CD4-positive, alpha-beta T cell treated with Interleukin-4 for 1 hour (primary cell): ENCODE measurements at places on chromosomes 2 and 18.

DNA sequence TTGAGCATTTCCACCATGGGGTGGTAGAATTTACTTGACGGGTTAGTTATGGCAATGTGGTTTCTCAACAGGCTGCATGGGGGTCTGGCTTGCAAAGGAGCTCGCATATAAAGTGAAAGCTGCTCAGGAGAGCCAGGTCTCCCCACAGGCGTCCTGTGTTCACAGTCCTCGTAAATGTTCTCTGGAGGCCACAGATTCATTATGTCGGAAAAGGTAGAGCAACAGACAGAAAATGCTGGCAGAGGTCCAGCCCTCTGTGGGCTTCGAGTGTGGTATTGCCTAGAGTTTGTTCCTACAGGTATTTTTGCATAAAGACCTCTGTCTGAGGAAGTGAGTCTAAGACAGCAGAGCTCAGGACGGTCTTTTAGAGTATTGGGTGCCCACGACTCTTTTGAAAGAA lies 96.4 kb downstream of the CDCA7 start:
- DNase-seq = peak; percentile 11

DNA sequence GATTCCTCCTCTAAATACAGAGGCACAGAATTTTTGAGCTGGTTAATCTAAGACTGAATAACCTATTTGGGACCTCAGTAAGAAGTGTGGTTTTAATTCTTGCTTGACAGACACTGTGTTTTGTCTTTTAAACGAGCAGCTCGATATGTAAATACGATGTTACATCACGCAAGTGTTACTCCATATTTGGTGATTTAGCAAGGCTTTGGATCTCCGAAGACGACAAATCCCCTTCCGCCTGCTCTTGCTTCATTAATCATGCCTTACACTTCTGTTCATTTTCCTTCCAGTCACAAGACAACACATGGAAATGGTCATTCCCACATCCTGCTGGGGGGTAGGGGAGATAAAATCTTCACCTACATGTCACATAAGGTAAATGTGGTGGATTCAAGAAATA lies 9.4 kb downstream of the BCL11A start:
- no peak for DNase-seq

DNA sequence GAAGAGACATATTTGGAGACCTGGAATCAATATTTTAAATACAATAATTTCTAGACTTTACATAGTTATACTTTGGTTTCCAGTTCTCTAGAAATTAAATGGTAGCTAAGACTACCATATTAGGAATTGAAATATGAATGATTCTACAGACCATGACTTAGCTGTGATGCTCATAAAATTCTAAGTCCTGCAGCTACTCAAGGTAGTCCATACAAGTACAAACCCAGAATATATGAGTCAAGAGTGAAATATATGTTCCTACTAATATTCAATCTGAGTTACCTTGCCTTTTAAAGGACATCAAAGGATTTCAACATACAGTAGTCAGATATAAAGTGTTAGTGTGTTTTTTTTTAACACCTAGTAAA lies 10.1 kb upstream of the SPOPL start:
- DNase-seq = no peak

- DNase-seq = peak; percentile 26
Observed at GRCh38 chr2:64750001-64750816, 96.5 kb upstream of the SERTAD2 start.

GRCh38 chr2:119704670-119705120 lies 25.7 kb downstream of the TMEM177 start:
- DNase-seq = no peak

DNA sequence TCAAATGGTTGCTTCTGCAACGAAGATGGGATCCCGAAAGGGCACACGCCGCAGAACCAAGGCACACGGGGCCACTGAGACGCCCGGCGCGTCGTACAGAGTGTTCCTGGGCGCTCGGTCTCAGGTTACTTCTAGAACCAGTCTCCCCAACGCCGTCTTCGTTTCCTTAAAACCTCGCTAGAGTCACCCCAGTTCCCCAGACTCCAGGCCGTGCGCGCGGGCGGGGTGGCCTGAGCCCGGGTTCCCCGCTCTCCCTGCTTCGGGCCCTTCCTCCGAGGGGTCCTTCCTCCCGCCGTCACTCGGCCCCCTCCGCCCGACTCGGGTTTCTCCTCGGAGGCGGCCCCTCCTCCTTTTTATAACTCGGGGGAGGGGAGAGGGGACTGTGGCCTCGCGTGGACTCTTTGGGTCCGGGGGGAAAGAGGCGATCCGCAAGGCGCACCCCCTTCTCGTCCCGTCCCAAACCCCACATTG lies 774 bp upstream of the FZD7 start:
- peak; percentile 40 for DNase-seq

DNA sequence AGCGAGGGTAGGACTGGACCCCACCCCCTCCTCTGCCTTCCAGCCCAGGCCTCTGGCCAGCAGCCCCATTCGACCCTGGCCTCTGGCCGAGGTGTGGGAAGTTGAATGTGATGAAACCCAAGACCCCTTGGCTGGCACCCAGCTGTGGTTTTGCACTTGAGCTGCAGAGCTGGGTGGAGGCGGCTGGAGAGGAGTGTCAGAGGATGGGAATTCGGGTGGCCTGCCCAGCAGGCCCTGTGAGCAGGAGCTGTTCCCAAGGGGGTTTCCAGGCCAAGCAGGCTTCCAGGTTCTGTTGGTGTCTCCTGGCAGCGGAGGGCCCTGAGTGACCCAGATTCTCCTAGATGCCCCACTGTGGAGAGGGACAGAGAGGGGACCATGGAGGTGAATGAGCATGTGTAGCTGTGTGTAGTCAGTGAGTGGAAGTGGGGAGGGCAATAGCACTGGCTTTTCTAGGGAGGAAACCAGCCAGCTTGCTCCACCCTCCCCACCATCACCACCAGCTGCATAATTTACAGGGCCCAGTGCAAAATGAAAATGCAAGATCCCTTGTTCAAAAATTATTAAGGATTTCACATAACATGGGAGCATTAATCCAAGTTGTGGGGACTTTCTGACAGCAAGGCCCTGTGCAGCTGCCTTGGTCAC lies 172.2 kb upstream of the HAAO start:
- DNase-seq = no peak

DNA sequence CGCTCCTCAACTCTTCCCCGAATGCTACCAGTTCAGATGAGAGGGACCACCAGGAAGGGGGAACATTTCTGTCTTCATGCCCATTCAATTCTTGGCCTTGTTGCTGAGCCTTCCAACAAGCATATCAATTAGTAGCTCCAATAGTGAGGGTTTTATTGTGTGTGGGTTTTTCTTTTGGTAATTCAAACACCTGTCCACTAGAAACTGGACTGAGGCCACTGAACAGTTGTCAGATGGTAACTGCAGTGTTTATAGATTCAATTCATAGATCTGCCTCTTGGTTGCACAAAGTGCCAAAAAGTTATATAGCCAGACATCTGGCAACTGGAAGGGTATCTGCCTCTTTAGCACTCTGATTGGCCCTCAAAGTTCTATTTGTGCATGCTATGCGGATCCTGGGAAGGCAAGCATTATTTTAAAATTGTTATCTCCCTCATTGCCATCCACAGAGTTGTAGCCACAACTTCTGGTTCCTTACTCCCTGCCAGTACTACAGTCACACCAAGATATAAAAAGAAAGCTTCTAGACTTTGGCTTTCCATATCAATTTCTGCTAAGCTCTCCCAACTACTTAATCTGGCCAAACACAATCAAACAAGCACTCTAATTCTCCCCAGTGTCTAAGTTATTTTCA lies 83.3 kb upstream of the ZNF521 start:
- no peak for DNase-seq

GRCh38 chr18:73043611-73044010 lies 175.8 kb upstream of the NETO1 start:
- DNase-seq = no peak

GRCh38 chr2:55169359-55169758 lies 62.7 kb downstream of the CLHC1 start:
- DNase-seq = no peak

DNA sequence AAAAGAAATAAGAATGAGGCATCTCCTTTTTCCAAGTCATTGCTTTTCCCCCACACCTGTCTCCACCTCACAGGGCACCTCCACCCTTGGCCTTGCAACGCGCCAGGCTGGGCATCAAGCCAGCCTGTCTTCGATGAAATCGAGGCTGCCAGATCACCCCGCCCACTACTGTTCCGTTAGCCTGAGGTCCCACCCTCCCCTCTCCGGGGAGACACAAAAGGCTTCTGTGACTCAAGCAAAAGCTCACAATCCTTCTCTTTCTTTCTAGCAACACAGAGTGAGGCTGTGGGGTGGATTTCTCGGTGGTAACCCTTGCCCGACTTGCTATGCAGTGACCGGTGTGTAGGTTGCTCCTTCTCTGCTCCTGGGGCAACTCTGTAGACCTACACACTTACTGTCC lies 9.9 kb downstream of the TNP1 start:
- DNase-seq = no peak

GRCh38 chr2:98832172-98832571 lies 101.2 kb upstream of the MGAT4A start:
- DNase-seq = no peak

DNA sequence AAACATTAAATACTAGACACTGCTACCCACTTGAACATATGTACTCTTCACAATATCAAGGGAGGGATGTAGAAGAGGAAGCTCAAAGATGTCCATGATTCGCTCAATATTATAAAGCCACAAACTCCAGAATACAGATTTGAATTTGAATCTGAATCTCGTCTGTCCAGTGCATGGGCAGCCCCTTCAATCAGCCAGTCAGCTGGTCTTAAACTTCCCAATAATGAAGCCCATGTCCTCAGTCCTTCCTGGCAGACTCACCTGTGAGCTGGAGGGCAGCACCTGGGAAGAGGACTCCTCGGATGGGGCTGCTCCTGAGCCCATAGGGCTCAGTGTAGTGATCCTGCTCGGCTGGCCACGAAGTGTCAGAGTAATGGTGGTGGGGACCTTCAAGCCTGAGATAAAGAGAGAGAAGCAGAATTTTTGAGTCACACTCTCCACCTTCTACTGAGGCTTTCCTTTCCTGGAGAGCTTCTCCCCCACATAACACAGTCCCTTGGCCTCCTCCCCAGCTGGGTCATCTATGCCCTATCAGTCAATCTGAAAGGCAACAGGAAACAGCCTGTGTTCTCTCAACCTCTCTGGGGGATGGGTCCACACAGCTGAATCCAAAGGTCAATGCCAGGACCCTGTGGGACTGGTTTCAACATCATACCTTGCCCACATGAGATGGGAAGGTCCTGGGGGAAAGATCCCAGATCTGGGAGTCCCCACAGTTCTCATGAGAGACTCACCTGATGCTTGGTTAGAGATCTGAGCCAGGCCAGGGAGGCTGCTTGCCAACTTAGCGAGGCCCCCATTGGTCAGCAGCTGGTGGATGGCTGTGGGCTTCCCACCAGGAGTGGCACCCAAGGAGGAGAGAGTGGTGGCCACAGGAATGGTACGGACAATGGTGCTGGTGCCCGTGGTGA lies 36.5 kb downstream of the KANSL3 start:
- DNase-seq = no peak

- DNase-seq = no peak
Observed at GRCh38 chr18:37964885-37965571, 399.4 kb upstream of the CELF4 start.

DNA sequence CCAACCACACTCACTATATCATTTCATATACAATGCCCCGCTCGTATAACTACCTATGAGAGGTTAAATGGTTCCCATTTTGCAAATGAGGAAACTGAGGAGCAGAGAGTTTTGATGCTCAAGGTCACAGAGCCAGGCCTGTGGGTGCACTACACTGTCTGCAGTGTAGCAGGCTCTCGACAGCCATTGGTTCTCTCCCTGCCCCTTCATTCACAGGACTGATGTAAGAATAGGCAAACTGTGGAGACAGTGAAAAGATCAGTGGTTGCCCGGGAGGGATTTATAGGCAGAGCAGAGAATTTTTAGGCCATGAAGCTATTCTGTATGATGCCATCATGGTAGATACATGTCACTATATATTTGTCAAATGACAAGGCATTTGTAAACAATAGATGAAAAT lies 39.0 kb upstream of the LBH start:
- DNase-seq = no peak

- no peak for DNase-seq
Observed at GRCh38 chr2:36511858-36512603, 85.9 kb downstream of the FEZ2 start.

- no peak for DNase-seq
Observed at GRCh38 chr18:40159141-40160017, 1795.7 kb upstream of the PIK3C3 start.

- DNase-seq = no peak
Observed at GRCh38 chr18:37441821-37442220, 123.8 kb downstream of the CELF4 start.

DNA sequence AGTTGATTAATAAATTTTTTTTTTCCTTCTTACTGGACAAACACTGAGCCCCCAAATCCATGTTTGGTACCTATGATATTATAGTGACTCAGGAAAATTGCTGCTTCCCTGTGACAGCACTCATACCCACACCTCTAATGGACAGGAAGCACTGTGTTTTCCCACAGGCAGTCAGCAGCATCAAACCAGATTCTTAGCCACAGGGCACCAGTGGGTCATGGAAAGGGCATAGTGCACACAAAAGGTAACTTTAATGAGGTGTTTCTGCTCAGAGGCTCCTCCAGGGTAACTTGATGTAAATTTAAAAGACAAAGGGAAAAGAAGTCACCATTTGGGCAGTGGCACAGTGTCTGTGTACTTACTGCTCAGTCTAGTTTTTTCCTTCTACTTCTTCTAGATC lies 34.1 kb downstream of the SERPINB11 start:
- DNase-seq = no peak
